Activated naive CD8-positive, alpha-beta T cell treated with anti-CD3 and anti-CD28 coated beads for 36 hours (primary cell): ENCODE measurements at places on chromosomes 11 and 22.

DNA sequence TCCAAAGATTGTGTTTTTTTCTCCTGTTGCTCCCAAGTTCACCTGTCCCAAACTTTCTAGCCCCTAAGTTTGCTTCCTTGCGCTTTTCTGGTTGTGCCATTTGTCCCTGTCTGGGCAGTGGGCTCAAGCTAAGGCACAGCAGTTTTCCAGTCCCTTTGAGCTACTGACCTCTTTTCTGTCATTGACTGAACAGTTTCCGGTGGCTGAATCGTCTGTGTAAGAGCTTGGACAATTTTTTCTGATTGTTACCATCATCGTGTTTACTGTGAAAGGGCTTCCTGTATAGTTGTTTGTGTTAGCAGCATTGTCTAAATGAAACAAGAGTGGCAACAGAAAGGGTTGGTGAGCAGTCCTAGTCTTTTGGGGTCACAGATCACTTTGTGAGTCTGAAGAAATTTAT lies 49.8 kb downstream of the BMAL1 start:
- no peak for DNase-seq

GRCh38 chr22:25942115-25942855 lies 200.3 kb downstream of the MYO18B start:
- DNase-seq: no peak

GRCh38 chr11:1600626-1601025 lies 2.5 kb upstream of the KRTAP5-2 start:
- no peak for DNase-seq

- no peak for DNase-seq
These were observed 20.4 kb downstream of the C22orf23 start for GRCh38 chr22:37932821-37933578.

GRCh38 chr11:130606178-130606577 lies 157.7 kb downstream of the ADAMTS15 start:
- no peak for DNase-seq

DNA sequence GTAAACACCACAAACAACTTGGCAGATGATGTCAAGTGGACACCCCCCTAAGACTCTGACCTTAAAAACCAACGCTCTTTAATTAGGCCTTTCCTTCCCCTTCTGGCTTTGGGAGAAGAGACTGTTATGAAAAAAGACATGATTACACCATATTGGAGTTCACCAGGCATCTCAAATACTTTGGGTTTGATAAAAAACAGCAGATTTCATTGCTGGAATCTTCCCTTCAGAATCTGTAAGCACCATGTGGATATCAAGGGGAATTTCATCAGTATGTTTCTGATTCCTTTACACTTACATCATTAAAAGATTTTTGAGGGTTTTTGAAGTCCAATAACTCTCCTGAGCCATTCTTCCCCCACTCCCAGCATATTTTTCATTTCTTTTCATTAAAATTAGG lies 85.6 kb downstream of the KIRREL3 start:
- DNase-seq: no peak

DNA sequence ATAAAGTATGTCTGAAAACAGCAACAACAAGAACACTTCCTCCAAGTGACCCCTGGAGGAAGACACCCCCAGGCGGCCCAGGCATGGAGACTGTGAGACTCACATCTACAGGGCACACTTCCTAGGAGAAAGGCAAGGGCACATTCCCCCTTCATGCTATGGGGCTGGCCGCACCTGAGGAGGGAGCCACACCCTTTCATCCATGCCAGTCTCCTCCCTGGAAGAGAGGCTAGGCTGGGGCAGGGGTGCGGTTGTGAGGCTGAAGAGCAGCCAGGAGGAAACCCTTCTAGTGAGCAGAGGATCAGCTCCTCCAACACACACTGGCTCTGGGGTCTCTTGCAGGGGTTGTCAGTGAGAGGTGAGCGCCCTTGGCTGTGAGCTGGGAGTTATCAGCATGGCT lies 678.8 kb downstream of the NTM start:
- no peak for DNase-seq

- no peak for DNase-seq
These were observed 14.7 kb upstream of the TAB1 start for GRCh38 chr22:39384750-39385480.

DNA sequence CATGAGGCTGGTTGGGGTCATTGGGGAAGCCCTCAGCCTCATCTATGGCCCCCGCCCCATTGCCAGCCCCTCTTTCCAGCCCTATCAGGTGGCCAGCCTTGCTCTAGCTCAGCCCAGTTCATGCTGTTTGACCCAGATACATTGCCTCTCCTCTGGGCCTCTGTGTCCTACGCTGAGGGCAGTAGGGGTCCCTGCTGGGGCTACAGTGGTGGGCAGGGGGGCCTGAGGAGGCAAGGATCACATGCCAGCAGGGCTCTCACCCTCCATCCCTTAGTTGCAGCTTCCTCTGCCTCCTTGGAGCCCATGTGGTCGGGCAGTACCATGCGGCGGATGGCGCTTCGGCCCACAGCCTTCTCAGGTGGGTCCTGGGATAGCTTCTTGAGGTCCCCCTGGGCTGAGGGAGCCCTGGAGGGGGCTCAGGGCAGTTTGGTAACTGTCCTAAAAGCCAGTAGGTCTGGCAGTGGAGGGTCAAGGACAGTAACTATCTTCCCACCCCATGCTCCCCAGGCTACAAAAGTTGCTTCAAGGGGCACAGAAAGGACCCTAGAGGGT lies 19.2 kb downstream of the EMID1 start:
- DNase-seq: no peak

DNA sequence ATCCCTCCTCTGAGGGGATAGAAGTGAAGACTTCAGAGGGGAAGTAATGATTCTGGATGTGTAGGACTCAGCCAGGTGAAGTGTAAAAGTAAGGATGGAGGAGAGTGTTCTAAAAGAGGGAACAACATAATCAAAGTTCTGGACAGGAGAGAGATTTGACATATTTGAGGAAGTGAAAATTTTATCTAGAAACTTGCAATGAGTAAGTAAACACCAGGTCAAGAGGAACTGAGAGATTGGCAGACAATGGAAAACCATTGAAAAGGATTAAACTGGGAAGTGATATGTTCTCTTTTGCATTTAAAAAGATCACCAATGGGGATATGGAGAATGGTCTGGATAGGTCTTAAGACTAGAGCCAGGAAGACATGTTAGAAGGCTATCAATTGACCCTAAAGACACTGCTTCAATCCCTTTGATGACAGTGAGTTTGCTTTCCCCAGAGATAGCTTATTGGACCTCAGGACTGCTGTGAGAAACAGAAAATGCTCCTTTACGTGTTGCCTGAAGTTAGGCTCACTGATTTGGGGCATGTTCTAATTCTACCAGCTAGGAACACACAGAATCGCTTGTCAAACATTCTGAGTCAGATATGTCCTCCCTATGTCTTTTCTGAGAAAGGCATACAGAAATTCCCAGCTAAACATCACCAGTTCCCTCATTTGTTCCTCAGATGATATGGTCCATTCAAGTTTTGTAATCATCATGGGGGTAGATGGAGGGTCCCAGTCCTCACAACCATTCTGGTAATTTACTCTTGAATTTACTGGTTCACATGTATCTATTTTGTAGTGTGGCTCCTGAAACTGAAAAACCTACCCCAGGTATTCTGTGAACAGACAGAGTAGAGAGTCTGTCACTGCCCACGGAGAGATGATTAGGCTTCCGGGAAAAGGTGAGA lies 144.9 kb downstream of the MAML2 start:
- DNase-seq: no peak

GRCh38 chr11:88102598-88102934 lies 72.7 kb downstream of the RAB38 start:
- no peak for DNase-seq

DNA sequence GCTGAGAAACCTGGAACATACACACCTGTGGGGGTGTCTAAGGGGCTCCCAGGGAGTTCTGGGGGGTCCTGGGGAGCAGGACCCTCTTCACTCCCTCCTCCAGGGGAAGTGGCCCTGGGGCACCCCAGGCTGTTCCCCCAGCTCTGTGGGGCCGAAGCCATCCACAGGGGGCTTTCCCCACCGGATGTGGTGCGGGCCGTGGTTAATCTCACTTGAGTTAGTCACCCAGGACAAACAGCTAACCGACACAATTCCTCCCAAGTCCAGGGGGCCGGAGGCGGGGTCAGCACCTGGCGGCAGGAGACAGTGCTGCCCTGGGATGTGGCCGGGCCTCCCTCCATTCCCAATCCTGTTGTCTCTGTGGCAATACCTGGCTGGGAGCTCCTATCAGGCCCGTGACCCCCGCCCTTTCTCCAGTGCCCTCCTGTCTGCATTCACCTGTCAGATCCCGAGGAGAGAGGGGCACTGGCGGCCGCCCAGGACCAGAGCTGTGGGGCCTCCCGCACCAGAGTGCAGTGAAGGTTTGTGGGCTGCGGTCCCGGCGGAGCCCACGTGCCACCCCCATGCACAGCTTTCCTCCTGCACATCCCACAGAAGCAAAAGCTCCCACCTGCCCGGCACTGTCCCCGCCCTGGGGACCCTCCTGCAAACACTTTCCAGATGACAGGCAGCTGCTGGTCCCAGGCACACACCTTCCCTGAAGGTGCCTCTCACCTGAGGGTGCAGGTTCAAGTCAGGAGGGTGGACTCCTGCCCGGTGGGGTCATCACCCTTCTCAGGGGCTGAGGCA lies 5.2 kb upstream of the MUC5AC start:
- DNase-seq: peak; percentile 61

DNA sequence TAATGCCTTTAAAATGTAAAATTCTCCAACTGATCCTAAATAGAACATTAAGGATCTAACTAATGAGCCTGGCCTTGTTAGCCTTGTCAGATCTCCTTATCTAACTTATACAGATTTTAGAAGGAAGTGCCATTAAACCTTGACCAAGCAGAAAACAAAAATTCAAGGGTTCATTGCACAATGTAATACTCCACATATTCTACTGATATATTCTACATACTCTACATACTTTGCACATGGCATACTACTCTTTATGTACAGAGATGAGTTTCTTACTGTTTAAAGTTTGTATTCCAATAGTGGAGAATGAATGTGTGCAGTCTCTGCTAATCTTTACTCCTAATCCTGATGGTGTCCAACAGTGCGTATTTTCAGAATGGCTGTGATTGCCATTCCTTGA lies 297.2 kb downstream of the LUZP2 start:
- DNase-seq: no peak

DNA sequence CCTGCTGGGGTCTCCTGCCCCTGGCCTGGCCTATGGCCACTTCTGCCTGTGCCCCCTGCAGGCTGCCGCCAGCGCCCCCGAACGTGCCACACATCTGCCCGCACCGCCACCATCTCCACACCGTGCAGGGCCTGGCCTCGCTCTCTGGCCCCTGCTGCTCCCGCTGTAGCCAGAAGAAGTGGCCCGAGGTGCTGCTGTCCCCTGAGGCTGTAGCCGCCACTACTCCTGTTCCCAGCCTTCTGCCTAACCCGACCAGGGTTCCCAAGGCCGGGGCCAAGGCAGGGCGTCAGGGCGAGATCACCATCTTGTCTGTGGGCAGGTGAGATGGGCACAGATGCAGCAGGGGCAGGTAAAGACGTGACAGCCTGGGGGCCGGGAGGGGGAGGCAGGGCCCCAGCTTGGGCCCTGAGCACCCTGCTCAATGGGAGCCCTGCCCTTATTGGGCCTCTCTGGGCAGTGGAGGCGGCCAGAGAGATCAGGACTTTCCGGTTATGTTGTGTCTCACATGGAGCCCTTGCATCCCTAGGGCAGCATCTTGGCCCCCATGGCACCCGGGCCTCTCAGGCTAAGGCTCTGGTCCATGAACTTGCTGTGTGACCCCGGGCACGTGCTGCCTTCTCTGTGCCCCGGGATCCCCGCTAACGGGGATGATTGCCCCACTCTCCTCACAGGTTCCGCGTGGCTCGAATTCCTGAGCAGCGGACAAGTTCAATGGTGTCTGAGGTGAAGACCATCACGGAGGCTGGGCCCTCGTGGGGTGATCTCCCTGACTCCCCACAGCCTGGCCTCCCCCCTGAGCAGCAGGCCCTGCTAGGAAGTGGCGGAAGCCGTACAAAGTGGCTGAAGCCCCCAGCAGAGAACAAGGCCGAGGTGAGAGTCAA lies 18.5 kb downstream of the RELT start:
- no peak for DNase-seq

GRCh38 chr11:259413-259812 lies 18.8 kb upstream of the NLRP6 start:
- no peak for DNase-seq

GRCh38 chr11:4049006-4049405 lies 45.6 kb upstream of the RRM1 start:
- no peak for DNase-seq

GRCh38 chr11:64007629-64008282 lies 21.5 kb downstream of the OTUB1 start:
- no peak for DNase-seq

GRCh38 chr11:37613031-37613430 lies 1015.0 kb upstream of the RAG2 start:
- DNase-seq: no peak

DNA sequence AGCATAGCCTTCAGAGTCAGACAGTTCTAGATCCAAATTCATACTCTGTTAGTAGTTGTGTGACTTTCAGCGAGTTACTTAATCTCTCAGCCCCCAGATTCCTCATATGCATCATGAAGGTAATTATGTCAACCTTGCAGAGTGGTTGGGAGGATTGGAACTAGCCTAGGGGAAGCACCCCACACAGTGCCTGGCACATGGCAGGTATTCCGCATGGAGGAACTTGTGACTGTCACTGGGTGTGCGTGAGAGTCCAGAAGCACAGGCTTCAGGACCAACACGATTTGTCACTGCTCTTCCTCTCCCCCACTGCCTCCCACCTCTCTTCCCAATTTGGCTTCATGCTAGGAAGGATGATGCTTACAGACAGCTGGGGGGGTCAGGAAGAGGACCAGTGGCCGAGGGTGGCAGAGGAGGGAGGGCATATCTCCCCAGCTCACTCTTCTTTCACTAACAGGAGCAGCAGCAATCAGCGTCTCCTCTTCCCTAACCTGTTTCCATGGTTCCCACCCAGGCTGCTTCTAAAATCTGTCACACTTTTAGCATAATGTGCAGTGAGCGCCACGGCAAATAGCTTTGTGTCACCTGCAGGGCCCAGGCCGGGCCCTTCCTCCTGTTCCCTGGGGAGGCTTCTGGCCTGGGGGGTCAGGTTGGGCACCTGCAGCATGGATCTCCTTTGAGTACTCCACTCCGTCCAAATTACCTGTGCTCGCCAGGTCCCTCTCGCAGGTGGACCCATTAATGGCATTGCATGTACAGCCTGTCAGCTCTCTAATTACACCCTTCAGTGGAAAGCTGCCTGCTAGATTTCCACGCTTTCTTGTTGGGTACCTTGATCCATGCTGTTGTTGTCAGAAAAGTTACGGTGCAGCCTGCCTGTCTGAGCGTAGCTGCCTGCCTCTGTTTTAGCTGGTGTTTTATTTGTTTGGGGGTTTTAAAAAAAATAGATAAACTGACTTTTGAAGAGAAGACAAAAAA lies 400.4 kb downstream of the NXPE2 start:
- DNase-seq: no peak

DNA sequence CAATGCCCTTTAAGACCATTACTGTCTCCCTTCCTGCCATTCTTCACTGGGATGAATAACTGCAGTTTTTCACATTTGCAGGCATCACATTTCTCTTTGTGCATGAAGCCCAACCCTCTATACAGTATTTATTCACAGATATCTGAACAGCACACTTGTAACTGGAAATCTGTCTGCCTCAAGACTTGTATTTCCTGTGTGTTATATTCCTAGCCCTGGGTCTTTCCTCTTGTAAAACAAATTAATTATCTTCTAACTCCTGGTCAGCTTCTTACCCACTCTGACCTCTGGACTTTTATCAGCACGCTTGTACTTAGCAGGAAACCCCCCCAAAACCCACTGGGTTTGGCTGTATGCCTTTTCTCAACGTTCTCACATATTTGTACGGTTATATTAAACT lies 2.0 kb downstream of the CSRP3 start:
- no peak for DNase-seq

- DNase-seq: no peak
These were observed 41.5 kb downstream of the OR4C45 start for GRCh38 chr11:50074161-50074560.
